Small intestine (tissue), 16 donors: ENCODE measurements at places on chromosomes 5 and 9. TPM values are rescaled to one million over a fixed set of nuclear protein-coding genes. Genes with fewer than 3 reads are reported as not detected.

The MACIR gene
- polyA plus RNA-seq = 9.2 TPM

The COX7C gene
- 1,726 TPM for polyA plus RNA-seq

The OR1J2 gene
- polyA plus RNA-seq = not detected

The ZNF879 gene
- 2.5 TPM for polyA plus RNA-seq

The CEL gene
- 463 TPM for polyA plus RNA-seq

The PCDHB11 gene
- polyA plus RNA-seq = not detected

The THBS4 gene
- 1.4 TPM for polyA plus RNA-seq

The PCDHGC3 gene
- 2.5 TPM for polyA plus RNA-seq

The TBC1D9B gene
- polyA plus RNA-seq = 59.0 TPM

The FOXD4L5 gene
- not detected for polyA plus RNA-seq

The PAPPA gene
- not detected for polyA plus RNA-seq

The PRR16 gene
- polyA plus RNA-seq = not detected

The HTR1A gene
- polyA plus RNA-seq = not detected

The SOX30 gene
- polyA plus RNA-seq = 0.96 TPM

The IRX2 gene
- polyA plus RNA-seq = 0.07 TPM

The ZNG1F gene
- 30.5 TPM for polyA plus RNA-seq

The SPATA31A3 gene
- polyA plus RNA-seq = not detected

The NR6A1 gene
- 5.0 TPM for polyA plus RNA-seq
